ENCODE measurements at places on chromosomes 1 and 21.
A peak's percentile ranks its signal among the peaks of the same experiment; 100 is the strongest.

GRCh38 chr1:231800108-231800507 is 173.5 kb downstream of the DISC1 start:
- no peak for DNase-seq

- DNase-seq = no peak
These were observed 31.7 kb downstream of the ATP1A1 start for GRCh38 chr1:116404699-116405098.

- DNase-seq = no peak
These were observed 13.2 kb upstream of the MFN2 start for GRCh38 chr1:11967028-11967547.

DNA sequence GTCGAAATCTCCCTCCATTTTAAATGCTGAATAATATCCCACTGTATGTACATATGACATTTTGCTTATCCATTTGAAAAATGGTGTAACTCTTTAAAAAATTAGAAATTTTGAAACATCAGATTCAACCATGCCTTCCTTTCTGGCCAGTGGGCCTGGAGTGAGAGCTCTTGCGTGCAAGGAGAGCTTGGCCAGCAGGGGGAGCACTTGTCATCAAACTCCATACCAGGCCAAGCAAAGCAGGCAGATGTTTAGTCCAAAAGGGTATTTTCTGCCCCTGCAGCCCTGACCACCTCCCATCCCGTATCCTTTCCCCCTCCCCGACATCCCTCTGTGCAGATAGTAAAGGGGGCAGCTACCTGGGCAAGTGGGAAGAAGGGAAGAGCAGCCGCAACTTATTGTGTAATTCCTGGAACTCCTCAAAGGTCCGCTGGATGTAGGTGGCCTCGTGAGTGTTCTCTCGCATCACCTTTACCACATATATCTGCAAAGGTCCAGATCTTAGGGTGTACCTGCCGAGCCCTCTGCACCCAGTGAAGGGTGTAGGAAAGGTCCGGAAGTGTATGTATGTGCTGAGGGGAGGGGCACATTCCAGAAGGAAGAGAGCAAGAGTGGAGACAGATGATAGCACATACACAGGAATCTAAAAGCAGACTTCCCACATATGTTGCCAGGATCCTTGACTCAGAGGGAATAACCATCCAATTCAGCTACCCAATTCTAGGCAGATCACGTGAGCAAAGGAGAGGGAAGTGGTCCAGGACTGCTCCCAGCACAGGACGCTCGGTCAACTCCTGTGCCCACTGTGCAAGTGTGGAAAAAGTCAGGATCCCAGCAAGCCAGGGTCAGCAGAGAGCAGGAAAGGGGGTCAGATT is 19.9 kb upstream of the PPP1R15B start:
- DNase-seq = no peak

GRCh38 chr1:205237526-205238484 is 10.1 kb downstream of the TMCC2 start:
- no peak for DNase-seq

DNA sequence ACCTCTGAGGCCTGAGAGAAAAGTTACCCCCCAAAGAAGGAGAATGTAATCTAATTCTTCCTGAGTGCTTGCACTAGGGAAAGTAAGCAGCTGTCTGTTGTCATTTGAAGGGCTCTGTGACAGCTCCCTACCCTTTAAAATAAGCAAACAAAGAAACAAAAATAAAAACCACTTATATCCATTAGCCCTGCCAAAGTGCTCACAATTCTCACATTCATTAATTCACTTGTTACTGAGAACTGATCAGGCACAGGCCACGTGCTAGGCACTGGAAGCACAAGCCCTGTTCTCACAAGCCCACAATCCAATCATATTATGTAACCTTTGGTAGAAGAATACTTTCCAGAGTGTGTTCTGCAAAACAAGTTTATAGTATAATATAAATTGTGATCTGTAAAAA is 199.4 kb downstream of the ZC3H11B start:
- no peak for DNase-seq

DNA sequence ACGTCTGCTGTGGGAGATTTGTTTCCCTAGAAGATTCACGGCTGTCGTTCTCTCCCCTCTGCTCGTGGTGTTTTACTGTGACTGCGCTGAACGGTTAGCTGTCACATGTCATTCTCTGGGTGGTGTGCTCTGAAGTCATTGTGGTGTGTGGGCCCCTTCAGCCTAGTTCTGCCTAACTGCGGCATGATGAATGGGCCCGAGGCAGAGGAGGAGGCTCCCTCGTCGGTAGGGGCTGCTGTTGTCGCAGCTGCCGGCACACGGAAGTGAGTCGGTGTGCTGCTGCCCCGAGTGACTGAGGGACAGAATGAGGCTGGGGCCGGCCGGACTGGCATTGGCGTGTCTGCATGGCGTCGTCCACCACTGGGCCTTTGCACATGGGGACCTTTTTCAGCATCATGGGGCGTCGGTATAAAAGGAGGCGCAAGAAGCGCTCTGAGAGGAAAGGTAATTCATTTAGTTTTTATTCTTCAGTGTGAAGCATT is 77.9 kb downstream of the ADARB1 start:
- DNase-seq = no peak

DNA sequence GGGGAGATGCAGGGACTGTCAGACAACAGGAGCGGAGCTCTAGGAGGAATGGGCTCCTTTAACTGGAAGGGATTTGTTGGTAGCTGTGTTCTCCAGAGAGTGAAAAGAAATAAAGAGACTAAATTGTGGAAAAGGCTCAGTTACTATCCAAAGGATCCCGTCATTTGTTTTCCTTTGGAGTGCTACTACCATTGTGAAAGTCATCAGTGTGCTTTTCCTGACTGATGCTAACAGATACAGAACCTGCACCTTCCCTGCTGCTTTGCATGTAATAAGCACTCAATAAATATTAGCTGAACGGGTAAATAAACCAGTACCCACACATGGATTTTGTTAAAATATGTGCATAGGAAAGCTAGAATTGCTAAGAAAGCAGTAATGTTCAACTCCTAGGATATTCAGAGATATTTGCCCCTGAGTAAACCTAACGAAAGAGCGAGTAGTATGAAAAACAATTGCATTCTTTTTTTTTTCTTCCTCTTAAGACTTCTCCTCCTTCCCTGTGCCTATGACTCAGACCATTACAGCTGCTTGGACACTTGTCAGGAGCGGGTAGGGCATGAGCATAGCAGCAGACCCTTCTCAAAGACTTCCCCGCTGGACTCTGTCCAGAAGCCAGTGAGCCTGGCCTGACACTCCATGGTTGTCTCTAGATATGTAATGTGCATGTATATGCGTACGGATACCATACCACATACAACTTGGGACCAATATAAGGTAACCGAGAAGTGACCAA is 41.7 kb downstream of the PTGFRN start:
- peak; percentile 25 for DNase-seq

GRCh38 chr1:162215902-162216301 is 146.4 kb downstream of the NOS1AP start:
- no peak for DNase-seq

- no peak for DNase-seq
These were observed 16.8 kb downstream of the VCAM1 start for GRCh38 chr1:100736324-100736723.

- DNase-seq = no peak
These were observed 298 bp downstream of the SSBP3 start for GRCh38 chr1:54405898-54406293.

GRCh38 chr1:208653426-208653825 is 409.2 kb upstream of the PLXNA2 start:
- no peak for DNase-seq

DNA sequence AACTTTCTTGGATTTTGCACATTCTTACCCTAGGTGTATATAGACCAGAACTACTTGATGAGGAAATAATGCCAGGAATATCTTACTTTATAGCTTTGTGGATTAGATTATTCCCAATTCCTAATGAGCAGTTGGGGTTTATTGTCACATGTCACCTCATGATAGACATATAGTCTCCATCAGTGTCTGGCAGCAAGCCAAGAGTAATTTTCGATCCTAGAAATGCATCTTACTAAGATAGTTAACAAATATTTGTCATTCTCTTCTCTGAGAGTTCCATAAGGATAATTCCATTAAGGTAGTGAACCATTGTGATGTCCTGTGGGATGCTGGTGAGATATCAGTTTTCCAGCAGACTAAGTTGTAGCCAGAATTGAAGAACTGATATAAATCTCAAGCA is 1282.9 kb upstream of the B3GALT2 start:
- DNase-seq = no peak

DNA sequence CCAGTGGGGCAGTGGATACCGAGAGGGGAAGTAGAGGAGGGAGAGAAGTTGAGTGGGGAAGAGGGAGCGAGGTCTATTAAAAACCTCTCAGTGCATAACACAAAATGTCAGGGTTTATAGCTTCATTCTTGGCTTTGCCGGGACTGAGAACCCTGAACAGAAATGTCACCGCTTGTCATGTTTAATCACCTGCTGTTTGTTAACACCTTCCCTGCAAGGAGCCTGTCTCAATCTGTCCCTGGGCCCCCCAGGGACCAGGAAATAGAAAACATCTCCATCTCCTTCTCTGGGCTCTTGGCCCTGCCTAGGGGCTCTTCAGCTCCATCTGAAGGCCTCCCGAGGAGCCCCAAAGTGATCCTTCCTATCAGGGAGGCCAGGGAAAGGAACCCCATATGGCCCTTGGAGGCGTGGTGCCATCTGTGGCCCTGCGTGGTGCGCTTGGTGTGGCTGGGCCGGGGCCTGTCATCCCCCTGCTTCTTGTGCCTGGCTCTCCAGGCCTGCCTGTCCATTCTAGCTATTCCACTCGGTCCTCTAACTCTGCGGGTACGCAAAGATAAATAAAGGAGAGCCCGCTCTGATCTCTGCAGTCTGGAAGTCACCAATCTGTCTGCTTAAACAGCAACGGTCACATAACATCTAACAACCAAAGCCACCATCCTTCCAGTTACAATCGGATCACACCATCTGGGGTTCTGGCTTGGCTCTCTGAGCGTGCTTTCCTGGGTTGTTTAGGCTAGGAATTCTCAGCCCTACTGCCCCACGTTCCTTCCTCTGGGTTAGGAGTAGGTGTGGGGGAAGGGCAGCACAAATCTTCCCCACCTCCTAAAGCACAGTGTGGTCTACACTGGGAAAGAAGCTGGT is 113.8 kb downstream of the CASZ1 start:
- no peak for DNase-seq

DNA sequence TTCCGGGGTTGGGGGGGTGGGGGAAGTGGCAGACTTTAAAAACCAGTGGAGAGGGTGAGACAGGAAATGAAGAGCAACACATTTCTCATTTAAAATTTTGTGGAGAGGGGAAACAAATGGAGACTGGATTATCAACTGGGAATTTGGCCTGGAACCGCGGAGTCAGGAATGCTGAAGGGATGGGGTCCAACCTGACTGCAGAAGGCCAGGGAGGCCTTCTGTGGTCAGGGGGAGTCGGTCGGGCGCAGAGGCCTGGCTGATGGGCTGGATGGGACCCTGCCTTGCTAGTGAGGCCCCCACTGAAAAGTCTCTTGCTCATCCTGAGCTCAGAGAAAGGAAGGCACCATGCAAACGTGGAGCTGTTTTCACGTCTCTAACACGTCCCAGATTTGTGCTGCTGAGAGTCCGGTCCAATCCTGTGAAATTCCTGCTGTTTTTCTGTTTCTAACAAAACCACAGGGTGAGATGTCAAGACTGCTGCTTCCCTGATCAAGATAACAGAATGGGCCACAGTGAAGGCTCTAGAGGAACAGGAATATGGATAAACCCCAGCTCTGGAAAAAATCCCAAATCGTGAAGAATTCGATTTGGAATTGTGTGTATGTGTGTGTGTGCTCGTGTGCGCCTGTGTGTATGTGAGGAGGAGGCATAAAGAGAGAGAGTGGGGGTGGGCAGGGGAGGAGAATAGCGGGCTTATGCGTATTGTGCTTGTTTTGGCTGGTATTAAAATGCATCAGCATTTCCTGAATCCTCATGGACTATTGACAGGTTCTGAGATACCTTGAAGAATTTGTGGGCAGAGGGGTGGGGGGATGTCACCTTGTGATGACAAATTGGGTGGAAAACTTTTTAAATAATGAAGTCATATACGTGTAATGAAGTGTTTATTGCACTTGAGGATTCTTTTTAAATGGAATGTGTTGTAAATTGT is 117.4 kb downstream of the NGF start:
- no peak for DNase-seq

DNA sequence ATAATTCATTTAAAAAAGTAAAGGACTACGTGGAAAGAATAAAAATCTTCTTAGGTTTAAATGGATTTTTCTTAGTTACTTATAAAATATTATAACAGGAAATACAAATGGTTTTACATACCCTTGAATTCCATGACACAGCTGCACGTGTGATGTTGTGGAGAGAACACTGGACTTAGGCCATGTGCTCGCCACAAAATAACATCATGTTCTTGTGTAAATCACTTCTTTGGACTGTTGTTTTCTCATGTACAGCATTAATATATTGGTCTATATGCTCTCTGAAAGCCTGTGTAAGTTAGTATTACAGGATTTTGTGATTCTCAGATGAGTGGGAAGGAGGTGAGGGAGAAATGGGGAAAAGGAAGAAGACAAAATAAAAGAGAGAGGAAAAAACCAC is 228.2 kb downstream of the DNM3 start:
- no peak for DNase-seq

GRCh38 chr1:75950176-75950575 is 18.0 kb upstream of the ASB17 start:
- no peak for DNase-seq

DNA sequence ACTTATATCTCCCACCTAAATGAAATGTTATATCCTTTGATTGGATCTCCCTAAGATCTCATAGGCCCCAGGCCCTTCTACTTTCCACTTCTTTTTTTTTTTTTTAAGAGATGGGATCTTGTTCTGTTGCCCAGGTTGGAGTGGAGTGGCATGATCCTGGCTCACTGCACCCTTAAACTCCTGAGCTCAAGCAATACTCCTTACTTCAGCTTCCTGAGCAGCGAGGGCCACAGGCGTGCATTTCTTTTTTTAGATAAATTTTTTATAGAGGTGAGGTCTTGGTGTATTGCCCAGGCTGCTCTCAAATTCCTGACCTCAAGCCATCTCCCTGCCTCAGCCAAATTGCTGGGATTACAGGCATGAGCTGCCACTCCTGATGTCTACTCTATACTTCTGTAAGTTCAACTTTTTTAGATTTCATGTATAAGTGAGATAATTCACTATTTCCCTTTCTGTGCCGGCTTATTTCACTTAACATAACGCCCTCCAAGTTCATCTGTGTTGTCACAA is 987.5 kb upstream of the NCAM2 start:
- DNase-seq = no peak

DNA sequence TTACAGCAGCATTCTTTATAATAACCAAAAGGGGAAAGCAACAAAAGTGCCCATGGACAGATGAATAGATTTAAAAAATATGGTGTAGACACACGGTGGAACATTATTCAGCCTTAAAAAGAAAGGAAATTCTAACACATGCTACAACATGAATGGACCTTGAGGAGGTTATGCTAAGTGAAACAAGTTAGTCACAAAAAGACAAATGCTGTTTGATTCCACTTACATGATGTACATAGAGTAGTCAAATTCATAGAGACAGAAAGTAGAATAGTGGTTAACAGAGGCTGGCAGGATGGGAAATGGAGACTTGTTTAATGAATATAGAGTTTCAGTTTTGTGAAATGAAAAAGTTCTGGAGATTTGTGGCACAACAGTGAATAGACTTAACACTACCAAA is 151.4 kb downstream of the CYYR1 start:
- DNase-seq = no peak

- no peak for DNase-seq
These were observed 13.5 kb downstream of the PLA2G2D start for GRCh38 chr1:20105856-20106255.

Data from AG09319 (cell line).